Bronchial smooth muscle cell (primary cell): ENCODE measurements at places on chromosomes 1 and 21. TPM values are rescaled to one million over a fixed set of nuclear protein-coding genes. Genes with fewer than 3 reads are reported as not detected.

The RGS21 gene
- total RNA-seq = not detected in 2 replicates

The WDR64 gene
- total RNA-seq = not detected in 2 replicates

The LAX1 gene
- total RNA-seq = 0.09 TPM in 1 of 2 replicates, not detected in the other

The CELSR2 gene
- 0.34 and 0.63 TPM in 2 replicates for total RNA-seq

The C8B gene
- not detected in 2 replicates for total RNA-seq

The E2F2 gene
- total RNA-seq = under 0.01 TPM in 1 of 2 replicates, not detected in the other

The ZNF697 gene
- 7.6 and 8.2 TPM in 2 replicates for total RNA-seq

The ACOT11 gene
- 3.0 and 4.0 TPM in 2 replicates for total RNA-seq

The CD1B gene
- not detected in 2 replicates for total RNA-seq

The ZFP69 gene
- 2.1 and 2.5 TPM in 2 replicates for total RNA-seq

The ARHGEF16 gene
- 0.09 TPM in 1 of 2 replicates, not detected in the other for total RNA-seq

The TMEM81 gene
- 0.79 and 1.5 TPM in 2 replicates for total RNA-seq

The CLCA1 gene
- not detected in 2 replicates for total RNA-seq

The SZT2 gene
- total RNA-seq = 18.3 and 23.3 TPM in 2 replicates

The SERINC2 gene
- 1.1 and 2.1 TPM in 2 replicates for total RNA-seq

The S100A2 gene
- total RNA-seq = 3.6 and 3.8 TPM in 2 replicates

The REN gene
- total RNA-seq = not detected in 2 replicates

The KRTAP21-2 gene
- total RNA-seq = not detected in 2 replicates

The CBS gene
- total RNA-seq = 33.1 and 57.7 TPM in 2 replicates

The TRIM67 gene
- total RNA-seq = not detected in 2 replicates

The OR14K1 gene
- total RNA-seq = not detected in 2 replicates

The TMPRSS15 gene
- not detected in 2 replicates for total RNA-seq

The RPTN gene
- total RNA-seq = not detected in 2 replicates

The PBX1 gene
- 73.0 and 77.5 TPM in 2 replicates for total RNA-seq

The LGR6 gene
- total RNA-seq = not detected in 2 replicates

The ATP1A2 gene
- 0.16 and 0.60 TPM in 2 replicates for total RNA-seq

The RGS1 gene
- not detected in 2 replicates for total RNA-seq

The UMODL1 gene
- total RNA-seq = not detected in 2 replicates

The TCHH gene
- total RNA-seq = 0.16 TPM in 1 of 2 replicates, not detected in the other

The CSF3R gene
- total RNA-seq = under 0.01 TPM in 2 replicates
